Choroid plexus epithelial cell (primary cell): ENCODE measurements at places on chromosomes 2 and 18.

DNA sequence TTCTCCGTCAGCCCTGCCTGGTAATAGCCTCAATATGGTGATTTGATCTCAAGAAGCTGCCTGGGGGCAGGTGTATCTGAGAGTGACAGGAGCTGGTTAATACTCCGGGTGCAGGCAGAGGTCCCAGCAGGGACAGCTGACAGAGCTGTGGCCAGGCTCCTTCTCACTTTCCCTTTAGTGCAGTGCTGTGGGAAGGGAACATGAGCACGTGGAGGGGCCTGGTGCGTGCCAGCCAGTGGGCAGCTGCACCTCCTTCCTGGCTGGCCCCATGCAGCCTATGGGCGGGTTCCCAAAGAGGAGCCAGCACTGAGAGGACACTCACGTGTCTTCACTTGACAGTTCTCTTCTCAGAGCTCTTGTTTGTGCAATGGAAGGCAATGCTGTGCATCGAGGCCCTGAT, 9.1 kb downstream of the CNNM4 start:
- DNase-seq = no peak

DNA sequence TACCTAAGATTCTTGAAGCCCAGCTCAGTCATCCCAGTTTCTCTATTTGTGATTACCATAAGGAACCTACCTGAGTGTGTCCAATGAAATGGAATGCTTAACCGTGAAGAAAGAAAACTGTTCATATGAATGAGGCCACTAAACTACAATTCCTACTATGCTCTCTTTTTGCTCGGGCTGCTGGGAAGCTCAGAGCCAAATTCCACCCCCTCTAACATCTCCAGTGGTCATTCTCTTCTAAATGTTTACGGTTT, 8.3 kb downstream of the MYCN start:
- DNase-seq = no peak

DNA sequence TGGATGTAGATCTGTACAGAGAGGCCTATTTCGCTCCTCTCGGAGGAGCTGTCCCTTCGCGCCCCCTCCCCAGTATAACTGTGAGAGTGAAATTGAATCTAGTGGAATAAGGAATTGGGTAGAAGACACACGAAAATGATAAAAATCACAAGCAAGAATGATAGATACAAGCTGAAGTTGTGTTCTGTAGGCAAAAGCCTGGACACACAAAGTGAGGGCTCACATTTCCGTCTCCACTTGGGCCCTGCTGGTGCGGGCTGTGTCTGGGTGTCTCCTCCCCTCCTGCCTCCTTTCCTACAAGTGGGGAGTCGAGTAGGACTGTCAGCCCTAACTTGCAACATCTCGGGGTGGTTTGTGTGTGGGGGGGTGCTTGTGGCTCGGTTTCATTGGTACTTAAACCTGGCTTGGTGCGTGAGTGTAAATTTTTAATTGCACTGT, 457 bp upstream of the SP9 start:
- no peak for DNase-seq

- DNase-seq = no peak
Observed at GRCh38 chr18:33749834-33750233, 171.8 kb downstream of the ASXL3 start.

DNA sequence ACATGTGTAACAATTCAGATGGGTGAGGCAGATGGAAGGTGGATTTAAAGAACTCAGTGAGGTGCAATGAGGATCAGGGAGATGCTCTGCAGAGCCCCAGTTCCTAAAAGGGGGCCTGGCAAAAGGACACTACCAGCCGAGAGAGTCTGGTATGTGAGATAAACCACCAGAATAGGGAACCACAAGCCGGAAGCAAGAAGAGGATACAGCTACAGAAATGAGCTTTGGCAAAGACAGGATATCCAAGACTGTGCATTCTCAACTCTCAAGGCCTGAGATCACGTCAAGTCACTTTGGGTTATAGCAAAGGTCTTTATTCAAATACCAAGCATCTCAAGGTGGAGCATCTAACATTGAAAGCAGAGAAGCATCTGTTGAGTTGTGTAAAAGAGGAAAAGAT, 293.5 kb downstream of the ARHGAP15 start:
- no peak for DNase-seq

DNA sequence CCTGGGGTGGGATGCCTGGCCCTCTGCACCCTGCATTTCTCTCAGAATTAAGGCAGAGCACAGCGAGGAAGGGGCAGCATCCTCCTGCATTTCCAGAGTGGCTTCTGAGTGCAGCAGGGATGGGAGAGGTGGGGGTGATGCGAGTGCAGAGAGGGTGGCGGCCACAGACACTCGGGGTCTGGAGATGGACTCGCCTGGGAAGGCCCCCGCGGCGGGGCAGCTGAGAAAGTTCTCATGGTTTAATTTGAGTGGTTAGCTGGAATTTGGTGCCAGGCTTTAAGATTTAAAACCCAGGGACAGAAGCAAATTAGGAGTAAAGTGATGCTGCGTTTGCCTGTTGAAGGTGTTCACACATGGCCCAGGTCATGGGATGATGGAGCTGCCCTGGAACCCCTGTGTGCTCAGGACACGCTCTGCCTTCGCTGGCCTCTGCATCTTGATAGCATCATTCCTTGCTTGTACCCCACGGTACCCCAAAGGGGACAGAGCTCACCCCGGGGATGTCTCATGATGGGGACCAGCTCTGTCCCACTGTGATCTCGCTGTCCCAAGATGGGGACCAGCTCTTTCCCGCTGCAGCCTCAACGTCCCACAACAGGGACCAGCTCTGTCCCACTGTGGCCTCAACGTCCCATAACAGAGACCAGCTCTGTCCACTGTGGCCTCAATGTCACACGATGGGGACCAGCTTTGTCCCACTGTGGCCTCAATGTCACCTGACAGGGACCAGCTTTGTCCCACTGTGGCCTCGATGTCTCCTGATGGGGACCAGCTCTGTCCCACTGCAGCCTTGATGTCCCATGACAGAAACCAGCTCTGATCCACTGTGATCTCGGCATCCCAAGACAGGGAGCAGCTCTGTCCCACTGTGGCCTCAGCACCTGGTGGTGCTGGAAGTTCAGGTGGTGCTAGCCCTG, 27.5 kb downstream of the TMEM18 start:
- no peak for DNase-seq

- no peak for DNase-seq
Observed at GRCh38 chr2:47741101-47741500, 41.8 kb upstream of the MSH6 start.
